ENCODE measurements at places on chromosomes 3 and 15.

GRCh38 chr3:112407214-112407887 is 74.4 kb downstream of the CD200 start:
- no peak for DNase-seq

- DNase-seq: no peak
These were observed 62.6 kb downstream of the OSBPL10 start for GRCh38 chr3:31918179-31919150.

DNA sequence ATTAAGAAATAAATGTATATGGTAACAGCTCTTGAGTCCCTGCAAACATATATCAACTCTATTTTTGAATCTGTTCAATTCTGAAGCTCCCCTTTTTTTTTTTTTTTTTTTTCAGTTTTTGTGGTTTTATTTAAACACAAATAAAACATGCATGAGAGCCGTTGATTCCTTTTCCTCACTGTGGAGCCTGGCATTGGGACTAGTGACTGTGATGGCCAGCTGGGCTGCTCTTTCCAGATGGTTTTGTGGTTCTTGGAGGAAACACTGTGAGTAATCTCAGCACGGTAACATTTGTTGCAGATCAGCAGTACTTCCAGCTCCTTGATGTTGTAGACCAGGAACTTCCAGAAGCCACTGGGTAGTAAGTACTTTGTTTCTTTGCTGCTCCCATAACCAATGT is 15.9 kb downstream of the EMC7 start:
- no peak for DNase-seq

GRCh38 chr3:127834771-127835170 is 12.5 kb upstream of the MGLL start:
- DNase-seq: no peak

DNA sequence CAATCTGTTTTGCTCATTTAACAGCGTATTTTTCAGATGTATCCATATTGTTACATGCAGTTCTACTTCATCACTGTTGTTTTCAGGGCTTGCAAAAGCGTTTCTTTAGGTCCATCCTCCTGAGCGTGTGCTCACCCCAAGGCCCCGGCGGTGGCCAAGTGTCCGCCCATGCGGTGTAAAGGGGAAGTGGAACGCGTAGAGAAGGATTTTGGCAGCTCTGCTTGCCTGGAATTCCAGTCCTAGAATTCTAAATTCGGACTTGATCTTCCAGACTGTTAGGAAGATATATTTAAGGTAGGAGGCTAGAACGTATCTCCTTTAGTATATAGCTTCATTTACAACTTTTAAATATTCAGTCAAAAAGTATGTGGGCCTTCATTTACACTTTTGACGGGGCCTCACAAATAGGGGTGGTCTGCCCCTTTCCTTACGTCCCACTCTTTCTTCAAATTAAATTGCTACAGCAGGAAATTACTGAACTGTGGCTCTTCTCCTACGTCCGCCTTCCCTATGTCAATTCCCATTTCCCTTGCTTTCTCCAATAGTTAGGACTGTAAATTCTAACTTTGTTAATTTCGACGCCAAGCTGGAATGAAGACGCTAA is 609 bp upstream of the TBC1D23 start:
- no peak for DNase-seq

DNA sequence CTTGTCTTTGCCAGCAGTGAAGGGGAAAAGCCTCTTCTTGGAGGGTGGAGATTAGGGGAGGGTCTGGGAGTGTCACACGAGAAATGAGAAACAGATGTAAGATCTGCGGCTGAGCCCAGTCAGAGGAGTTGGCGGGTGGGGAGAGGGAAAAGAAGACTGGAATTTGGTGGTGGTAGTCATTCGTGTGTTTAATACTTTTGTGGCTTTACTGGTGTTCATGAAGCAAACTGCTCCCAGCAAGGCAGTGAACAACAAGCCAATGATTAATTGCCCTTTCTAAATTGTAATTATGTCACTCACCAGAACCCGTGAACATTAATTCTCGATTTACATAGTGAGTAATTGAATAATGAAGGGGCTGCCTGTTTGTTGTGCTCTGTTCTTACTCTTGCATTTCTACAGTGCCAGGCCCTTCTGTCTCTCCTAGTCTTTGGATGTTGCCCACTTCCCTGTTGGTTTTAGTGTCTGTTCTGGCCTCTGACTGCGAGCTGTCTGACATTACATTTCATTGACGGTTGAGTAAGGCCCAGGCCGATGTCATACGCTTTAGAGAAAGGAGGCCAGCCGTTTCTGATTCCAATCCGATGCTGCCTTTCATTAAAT is 78.0 kb downstream of the CHCHD6 start:
- DNase-seq: no peak

DNA sequence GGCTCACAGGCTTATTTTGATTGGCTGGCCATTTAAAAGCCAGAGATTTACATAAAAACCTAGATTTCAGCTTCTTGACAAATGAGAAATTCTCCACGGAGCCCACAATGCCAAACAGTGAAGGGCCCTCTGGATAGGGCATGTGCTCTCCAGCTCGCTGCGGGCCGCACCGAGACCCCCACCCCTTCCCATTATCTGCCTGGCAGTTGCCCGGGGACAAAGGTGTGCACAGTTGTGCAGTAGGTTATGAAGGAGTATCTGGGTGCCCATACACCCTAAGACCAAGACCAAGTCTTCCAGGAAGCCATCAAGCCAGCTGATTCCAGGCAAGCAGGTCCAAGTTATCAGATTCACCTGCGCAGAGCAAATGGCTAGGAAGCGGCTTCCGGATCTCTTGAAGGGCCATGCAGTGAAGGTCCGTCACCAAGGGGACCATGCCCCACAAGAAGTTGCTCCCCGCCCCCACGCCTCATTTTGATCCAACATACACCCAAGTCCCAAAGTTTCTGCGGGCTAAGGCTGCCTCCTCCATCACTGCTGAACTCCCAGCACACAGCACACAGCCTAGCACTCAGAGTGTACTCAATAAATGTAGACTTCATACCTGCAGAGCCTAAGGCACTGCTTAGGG is 1.3 kb downstream of the MRPS25 start:
- no peak for DNase-seq

DNA sequence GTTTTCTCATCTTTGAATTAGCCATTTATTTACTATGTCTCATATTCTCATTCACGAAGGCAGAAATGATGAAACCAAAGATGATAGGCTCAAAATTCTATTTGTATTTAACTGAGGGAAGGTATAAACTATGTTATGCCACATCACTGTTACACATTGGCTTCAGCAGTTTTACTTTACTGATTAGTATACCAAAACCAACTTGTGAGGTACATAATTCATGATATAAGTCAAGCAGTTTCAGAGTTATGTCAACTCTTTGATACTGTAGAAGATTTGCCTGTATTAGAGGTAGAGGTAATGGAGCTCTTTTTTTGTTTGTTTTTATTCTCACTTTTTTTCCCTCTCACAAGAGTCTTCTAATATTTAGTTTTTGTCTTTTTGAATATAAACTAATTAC is 22.9 kb downstream of the CHMP2B start:
- DNase-seq: no peak

DNA sequence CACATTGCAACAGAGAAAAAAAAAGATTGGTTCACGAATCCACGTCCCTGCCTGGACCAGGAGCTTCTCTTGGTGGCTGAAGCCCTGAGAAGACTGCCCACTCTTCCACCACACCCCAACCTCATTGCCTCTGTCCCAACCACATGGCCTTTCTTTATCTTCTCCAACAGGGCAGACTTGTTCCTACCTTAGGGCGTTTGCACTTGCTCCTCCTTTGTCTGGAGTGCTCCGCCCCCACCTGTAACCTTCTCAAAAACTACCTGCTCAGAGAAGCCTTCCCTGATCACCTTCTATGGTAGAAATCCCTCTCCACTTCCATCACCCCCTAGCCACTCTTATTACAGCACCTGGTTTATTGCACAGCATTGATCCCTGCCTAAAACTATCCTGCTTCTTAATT is 64.7 kb downstream of the ITGA11 start:
- DNase-seq: no peak

DNA sequence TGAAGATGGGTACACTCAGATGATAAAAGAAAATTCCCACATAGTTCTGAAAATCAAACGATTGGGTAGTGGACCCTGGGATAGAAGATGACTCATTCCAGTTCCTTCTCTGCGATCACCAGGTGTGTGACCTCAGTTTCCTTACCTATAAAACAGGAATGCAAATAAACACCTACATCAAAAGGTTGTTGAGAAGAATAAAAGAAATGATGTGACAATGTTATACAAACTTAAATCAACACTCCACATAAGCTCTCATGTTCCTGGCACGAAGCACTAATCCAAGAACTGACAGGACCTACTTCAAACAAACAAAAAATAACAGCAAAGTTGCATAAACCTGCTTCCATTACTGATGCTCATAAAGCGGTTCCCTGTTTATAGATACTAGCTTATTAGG is 69.2 kb downstream of the RORA start:
- DNase-seq: no peak

DNA sequence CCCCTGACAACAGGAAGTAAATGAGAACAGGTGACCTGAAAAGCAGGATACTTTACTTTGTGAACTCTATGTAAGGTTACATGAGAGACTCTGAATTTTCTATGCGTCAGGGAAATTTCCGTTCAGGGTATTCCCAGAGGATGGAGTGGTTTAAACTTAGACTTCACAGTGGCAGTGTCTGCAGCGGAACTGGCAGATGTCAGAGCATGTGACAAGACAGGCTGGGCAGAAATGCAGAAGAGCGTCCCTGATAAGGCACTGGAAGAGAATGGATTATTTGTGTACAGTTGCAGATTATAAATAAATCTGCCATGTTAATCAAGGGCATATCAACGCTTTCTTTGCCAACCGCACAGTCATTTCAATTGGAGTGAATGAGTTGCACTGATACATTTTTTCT is 598.4 kb upstream of the ZNF717 start:
- no peak for DNase-seq

GRCh38 chr3:49170744-49171118 is 667 bp upstream of the KLHDC8B start:
- DNase-seq: no peak

DNA sequence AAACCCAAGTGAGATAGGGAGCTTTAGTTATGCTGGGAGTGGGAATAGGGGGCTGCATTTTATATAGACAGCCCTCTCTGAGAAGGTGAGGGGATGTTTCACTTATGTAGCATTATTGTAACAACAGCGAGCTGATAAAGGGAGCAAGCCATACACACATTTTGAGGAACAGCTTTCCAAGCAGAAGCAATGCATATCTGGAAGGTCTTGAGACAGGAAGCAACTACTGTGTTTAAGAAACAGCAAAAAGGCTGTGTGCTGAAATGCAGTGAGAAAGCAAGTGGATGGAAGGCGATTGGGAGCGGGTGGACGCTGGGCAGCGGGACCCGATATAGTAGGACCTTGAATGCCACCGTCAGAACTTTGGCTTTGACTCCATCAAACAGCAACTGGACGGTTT is 155.9 kb upstream of the TBL1XR1 start:
- no peak for DNase-seq

- no peak for DNase-seq
These were observed 60.2 kb downstream of the GRM7 start for GRCh38 chr3:6921066-6921465.

GRCh38 chr3:126745760-126746394 is 41.8 kb downstream of the CHCHD6 start:
- DNase-seq: no peak
